Retina (tissue), 1 donor: ENCODE measurements at places on chromosomes 1 and 21.

DNA sequence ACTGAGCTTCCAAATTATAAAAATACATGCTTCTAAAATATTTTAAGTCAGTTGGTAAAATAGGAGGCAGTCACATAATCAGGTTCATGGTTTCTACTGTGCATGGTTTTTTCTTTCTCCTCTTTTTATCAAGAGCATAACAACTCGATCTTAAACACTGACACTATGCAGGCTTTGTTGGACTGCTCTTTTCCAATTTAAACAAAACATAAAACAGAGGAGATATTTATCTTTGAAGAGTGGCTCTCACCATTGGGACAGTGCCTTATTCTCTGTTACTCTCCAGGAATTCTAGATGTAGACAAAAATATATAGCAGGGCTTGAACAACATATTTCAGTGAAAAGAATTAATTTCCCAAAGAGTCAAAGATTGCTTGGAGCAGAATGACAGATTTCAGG lies 883.5 kb upstream of the ADGRL2 start:
- DNase-seq = no peak

- DNase-seq = no peak
Measured at GRCh38 chr1:223203034-223203408, 60.0 kb upstream of the TLR5 start.

GRCh38 chr1:48740621-48741020 lies 36.1 kb downstream of the BEND5 start:
- DNase-seq = no peak

GRCh38 chr21:41208376-41208763 lies 40.4 kb downstream of the BACE2 start:
- DNase-seq = no peak

DNA sequence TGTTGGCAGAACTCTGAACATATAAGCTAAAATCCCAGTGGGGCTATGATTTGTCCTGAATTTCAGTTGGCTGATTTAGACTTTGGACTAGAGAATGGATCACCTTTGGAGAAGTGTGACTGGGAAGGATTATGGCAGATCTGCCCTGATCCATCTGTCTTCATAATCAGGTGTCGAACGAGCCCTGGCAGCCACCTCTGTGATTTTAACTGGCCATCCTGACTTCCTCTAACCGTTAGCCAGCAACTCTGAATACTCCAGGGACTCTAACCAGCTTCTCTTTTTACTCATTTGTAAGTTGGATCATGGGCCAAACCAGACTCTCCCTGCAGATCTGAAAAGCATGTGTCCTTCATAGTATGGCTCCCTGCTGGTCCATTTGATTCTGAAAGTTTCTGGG lies 32.0 kb downstream of the ACTN2 start:
- DNase-seq = no peak

DNA sequence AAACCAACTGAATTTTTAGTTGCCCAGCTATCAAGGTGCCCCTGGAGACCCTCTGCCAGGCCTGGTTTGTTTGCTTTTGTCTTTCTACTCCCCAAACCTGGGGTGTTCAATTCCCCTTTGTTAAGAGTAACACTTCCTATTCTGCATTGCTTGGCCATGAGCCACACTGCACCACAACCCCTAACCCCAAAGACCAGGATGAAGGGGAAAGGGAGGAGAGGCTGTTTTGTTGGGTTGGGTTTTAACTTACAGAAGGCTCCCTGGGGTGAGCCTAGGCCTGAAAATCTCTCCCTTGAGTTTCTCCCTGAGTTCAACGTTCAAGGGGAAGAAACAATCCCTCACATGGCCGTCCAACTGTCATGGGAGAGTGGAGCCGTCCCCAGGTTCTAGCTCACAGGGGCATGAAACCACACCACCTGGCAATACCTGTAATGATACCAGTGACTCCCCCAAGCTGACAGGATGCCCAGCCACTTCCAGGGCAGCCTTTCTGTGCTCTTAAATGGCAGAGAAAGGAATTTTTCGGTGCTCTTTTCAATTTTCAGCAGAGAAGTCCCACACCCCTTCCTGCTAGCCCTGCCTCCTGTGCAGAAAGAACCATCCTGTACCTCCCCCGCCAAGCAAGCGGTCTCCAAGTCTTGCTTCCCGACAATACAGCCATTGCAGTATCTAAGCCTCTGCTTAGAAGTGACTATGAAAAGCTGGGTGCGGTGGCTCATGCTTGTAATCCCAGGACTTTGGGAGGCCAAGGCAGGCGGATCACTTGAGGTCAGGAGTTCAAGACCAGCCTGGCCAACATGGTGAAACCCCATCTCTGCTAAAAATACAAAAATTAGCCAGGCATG lies 14.9 kb downstream of the SLC45A3 start:
- no peak for DNase-seq
